Activated T-cell treated with anti-CD3 and anti-CD28 coated beads, Interleukin-2, amount 50 U/mL, for 48 hours (primary cell): ENCODE measurements at places on chromosomes 16 and 17.

- DNase-seq = no peak
These were observed 26.3 kb downstream of the SMTNL2 start for GRCh38 chr17:4610656-4611055.

GRCh38 chr17:59521465-59522126 lies 43.8 kb upstream of the DHX40 start:
- DNase-seq = peak; percentile 79

DNA sequence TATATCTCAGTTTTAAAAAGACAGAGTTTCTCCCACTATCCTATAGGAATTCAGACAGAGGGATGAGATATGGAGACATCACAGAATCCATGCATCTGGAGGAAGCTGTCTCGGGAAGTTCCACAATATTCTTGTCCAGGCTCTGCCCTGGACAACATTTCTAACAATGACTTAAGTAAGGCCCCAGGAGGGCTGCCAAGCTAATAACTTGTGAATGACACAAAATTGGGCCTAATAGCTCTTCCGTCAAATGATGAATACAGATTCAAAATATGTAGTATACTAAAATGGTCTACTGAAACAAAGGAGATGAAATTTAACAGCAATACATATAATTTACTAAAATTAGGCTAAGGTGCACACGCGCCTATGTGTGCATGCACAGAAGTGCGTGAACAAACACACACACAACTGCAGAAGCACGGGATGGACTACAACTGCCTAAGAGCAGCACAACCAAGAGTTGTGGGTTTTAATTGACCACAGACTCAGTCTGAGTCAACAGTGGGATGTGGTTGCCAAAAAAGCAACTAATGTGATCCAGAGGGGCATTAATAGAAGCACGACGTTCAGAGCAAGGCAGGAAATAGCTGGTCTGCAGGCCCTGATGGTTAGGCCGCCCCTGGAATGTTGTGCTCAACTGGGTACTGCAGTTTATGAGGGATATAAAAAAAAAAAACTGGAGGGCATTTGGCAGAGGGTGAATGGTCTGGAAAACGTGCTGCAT lies 26.3 kb upstream of the HS3ST2 start:
- no peak for DNase-seq

- DNase-seq = no peak
These were observed 77.6 kb downstream of the NXN start for GRCh38 chr17:901964-902363.

- DNase-seq = no peak
These were observed 9.5 kb upstream of the B4GALNT2 start for GRCh38 chr17:49123061-49123460.

DNA sequence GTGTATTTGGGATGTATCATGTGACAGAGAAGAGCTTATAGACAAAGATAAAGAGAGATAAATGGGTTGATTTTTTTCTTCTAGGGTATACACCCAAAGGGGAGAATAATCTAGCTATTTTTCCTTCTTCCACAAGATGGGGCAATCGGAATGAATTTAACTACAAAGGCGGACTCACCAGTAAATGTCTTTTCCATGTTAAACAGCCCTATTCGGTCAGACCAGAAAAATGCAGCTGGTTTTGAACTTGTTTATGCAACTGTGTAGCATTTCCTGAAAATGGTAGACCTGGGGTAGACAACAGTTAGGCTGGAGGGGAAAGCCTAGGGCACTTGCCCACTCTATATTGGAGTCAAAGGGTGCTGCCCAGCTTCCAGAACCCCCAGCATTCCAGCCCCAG lies 477.1 kb downstream of the TOX3 start:
- no peak for DNase-seq

GRCh38 chr17:66676421-66676820 lies 158.5 kb upstream of the CACNG5 start:
- no peak for DNase-seq

GRCh38 chr16:13935408-13935807 lies 15.5 kb downstream of the ERCC4 start:
- DNase-seq = peak; percentile 53
